ENCODE measurements at places on chromosomes 2 and 18. TPM values are rescaled to one million over a fixed set of nuclear protein-coding genes. Genes with fewer than 3 reads are reported as not detected.

The NEU4 gene
- total RNA-seq: not detected

The FTCDNL1 gene
- total RNA-seq: 1.3 TPM

The TMEM198 gene
- total RNA-seq: 0.79 TPM

The DPYSL5 gene
- total RNA-seq: not detected

GRCh38 chr18:57649556-57650500 lies 28.2 kb upstream of the NARS1 start:
- DNase-seq: no peak

The MC5R gene
- total RNA-seq: 0.57 TPM

DNA sequence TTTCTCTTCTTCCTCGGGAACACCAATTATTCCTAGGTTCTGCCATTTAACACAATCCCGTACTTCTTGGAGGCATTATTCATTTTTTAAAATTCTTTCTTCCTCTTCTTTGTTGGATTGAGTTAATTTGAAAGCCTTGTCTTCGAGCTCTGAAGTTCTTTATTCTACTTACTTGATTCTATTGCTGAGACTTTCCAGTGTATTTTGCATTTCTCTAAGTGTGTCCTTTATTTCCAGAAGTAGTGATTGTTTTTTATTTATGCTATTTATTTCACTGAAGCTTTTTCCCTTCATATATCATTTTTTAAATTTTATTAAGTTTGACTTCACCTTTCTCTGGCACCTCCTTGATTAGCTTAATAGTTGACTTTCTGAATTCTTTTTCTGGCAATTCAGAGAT lies 13.6 kb upstream of the UPP2 start:
- no peak for DNase-seq

The SPP2 gene
- total RNA-seq: not detected

GRCh38 chr2:11616851-11617415 lies 53.1 kb downstream of the NTSR2 start:
- no peak for DNase-seq

GRCh38 chr2:219002395-219003266 lies 9.4 kb upstream of the CRYBA2 start:
- no peak for DNase-seq

The DES gene
- total RNA-seq: 327 TPM

The LAMA1 gene
- 0.08 TPM for total RNA-seq

- no peak for DNase-seq
Measured at GRCh38 chr2:67277450-67277849, 119.7 kb upstream of the ETAA1 start.

DNA sequence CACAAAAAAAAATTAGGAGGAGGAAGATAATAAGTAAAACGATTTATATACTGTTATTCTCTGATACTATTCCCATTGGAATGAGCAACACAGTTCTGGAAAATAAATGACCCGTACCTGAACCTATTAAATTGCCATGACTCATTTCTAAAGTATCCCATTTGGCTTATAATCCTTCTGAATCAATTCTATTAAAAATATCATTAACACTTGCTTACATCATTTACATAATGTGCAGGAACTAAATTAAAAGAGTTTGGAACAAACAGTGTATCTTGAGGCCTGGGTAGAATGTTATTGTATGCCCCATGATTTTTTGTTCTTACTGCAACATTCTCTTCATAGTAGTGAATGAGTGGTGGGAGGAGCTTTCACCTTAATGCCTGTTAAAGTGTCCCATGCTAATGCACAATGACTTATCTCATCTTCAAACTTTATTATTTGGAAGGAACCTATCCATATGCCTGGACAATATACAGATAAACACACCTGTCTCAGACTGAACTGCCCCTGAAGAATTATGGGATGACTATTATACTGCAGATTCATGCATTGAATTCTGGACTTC lies 549.9 kb upstream of the ACVR2A start:
- DNase-seq: no peak

GRCh38 chr2:110868971-110869370 lies 136.6 kb downstream of the ACOXL start:
- DNase-seq: no peak

DNA sequence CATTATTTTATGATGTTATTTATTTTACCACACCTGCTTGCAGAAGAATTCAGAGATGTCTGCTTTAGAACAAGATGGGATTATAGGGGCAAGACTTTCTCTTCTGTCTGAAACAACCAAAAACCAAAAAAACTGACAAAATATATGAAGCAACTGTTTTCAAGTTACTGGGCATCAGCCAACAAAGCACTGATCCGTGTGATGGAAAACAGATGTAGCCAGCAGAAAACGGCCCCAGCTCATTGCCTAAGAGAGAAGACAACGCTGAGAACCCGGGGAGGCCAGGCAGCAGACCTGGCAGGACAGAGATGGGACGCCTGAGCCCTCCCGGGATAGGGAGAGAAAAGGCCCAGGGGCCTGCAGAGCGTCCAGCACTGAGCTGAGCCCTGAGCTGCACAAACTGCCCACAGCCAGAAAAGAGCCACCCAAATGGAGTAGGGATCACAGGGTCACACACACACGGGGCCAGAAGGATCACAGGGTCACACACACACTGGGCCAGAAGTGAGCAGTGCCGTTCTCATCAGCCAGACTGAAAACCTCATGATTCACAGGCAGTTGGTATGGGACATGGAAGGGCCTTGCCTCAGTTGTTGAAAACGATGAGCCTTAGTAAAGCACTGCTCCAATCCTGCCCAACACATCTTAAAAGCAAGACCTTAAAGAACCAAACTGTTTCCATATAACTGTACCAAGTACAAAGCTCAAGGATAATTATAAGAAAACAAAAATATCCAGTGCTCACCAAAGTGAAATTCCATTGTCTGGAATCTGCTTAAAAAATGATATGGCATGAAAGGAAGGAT lies 12.1 kb downstream of the PXDN start:
- no peak for DNase-seq

DNA sequence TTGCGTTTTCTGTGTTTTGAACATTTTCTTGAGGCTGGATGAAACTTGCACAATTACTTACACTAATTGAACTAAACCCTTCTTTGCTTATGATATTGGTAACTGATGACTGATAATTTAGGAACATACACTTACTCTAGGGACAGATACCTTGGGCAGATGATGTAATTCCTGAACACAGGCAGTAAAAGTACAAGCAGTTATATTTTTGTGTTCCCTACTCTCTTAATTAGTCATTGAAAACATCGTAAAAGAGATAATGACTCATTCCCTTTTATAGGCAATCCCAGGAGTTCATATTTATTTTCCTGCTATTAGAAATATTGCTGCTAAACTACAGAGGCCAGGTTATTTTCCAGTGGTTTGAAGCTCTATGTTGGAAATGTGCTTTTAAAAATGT lies 46.4 kb downstream of the CCDC85A start:
- DNase-seq: no peak

GRCh38 chr2:4134551-4135550 lies 431.5 kb downstream of the DCDC2C start:
- DNase-seq: no peak

GRCh38 chr2:174577967-174578589 lies 19.5 kb downstream of the WIPF1 start:
- no peak for DNase-seq

DNA sequence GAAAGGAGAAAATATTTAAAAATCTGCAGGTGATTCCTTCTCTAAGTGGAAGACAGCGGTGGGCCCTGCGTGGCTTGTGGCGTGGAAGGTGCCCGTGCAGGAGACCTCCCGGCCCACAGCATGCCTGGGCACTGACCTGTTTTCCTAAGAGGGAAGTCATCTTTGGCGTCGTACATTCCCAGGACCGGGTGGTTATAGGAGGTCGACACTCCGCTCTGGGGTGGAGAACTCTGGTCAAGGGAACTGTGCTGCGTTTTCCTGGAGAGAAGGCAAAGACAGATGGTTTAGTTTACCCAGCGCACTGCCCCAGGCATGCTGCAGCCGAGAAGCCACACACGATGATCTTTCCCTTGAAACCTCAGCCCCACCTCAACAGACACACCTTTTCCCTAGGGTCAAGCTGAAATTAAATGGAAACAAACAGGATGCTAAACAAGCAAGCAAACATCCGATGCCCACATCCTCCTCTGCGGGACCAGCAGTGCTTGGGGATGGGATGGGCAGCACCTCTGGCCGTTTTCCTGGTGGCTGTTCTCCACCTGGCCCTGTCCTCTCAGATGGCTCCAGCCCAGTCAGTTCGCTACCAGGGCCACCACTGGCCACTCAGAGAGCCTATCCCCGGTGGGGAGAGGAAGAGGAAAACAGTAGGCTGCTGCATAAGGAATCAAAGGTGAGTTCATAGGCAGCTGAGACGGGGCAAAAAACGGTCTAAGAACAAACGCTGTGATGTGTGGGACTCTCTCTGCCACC lies 244.1 kb downstream of the HDAC4 start:
- no peak for DNase-seq

- DNase-seq: no peak
Measured at GRCh38 chr2:121135168-121135853, 149.7 kb downstream of the TFCP2L1 start.

The SERPINB5 gene
- 204 TPM for total RNA-seq

- DNase-seq: no peak
Measured at GRCh38 chr2:68715353-68716041, 19.1 kb upstream of the ARHGAP25 start.

GRCh38 chr2:240741091-240741490 lies 49.4 kb downstream of the AQP12A start:
- DNase-seq: no peak

The C18orf32 gene
- 24.9 TPM for total RNA-seq

DNA sequence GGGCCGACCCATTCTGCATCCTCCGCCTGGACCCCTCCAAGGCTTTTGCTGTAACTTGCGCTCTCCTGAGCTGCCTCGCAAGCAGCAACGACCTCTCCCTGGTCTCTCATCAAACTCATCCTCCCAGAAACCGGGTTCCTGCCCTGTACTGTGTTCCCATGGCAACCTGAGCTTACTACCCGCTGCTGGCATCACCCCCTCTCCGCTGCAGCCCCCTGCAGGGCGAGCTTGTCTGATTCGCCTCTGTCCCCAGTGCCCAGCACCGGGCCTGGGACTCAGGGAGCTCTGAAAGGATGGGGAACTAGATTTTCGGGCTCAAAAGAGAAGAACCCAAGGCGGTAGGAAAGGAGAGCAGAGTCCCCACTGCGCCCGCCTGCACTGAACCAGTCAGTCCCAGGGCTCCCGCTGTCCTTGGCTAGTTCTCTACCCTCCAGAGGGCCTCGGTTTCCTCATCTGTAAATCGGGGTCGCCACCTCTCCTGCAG lies 463 bp downstream of the HS1BP3 start:
- DNase-seq: no peak

The KRTCAP3 gene
- total RNA-seq: 9.8 TPM

DNA sequence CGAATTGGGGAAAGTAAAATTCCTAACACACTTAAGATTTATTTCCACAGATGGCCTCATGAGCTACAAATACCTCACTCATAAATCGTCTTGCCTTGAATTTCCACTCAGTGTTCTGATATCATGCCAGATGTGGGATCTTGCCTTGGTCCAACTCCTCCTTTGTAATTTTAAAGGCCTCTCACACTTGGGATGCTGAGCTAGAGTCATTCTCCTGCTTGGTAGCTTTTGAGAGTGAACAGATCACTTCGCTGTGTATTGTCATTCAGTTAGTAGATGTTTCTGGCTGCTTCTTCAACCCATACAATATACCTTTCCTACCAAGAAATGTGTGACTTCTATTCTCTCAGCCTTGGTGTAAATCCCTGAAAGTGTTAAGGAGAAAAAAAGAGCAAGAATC lies 309.2 kb downstream of the NRXN1 start:
- no peak for DNase-seq

The POTEC gene
- total RNA-seq: not detected

DNA sequence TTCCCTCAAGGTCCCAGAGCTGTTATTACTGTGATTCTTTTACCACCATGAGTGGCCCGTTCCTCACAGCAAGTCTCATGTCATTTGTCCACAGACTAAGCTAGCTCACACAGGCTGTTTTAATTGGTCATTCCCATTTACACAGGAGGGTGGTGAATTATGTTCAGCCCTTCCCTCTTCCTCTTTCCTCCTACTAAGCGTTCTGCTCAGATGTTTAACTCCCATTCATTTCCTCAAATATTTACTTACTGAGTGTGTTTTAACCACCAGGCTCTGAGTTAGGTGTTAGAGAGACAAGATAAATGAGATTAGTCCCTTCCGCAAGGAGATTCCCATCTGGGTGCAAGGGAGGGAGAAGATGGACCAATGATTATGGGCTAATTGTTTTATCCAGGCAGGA lies 403.6 kb upstream of the ACVR2A start:
- no peak for DNase-seq

DNA sequence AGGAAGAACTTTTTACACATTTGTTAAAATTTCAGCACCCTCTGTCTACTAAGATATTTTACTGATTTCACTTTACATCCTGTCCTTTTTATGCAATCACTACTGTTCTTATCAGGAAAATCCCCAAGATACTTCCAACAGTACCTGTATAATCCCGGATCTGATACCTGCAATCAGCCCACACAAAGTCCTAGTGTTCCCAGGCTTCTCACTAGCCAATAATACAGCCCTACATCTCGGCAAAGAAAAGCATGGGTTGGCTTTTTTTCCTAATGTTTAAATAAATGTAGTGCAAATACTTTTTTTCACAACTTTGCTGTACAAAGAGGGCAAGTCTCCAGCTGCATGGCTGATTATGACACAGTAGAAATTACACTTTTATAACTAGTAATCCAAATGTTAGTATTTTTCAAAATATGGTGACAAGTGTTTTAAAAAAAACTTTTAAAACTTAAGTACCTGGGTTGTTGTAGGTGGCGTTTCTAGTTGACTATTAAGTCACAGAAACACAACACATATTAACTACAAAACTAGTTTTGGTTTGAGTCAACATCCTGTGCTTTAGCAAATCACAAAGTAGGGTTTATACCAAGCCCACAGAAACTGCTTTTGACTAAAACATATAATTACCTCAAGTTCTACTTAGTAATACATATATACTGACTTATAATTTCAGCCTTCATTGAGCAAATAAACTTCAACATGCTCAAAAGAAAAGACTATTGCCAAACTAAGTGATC lies 19.5 kb downstream of the CNOT11 start:
- DNase-seq: no peak

DNA sequence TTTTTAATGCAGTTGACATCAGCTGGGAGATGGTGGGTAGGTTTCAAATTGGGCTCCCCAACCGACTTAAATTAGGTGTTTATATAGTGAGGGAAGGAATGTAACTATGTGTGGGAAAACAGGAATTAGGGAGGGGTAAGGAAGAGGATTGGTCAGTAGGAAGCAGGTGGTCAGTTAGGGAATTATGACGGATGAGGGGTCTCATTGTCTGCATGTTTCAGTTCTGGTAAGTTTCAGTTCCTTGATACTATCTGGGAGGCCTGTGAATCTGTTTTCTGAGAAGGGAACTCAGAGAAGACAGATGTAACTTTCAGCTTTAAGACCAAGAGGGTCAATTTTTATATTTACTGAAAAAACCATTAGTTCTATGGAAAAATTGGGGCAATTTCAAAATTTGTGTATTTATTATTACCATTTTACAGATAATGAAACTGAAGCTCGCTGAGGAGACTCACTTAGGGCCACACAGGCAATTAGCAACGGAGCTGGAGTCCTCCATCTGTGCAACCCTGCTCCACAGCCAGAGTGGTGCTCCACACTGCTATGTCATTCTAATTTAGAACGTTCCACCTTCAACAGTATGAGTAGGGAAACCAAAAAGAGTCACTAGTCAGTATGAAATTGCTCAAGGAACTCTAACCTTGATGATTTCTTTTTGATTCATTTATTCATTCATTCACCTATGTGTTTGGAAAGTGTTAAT lies 36.0 kb upstream of the CCDC195 start:
- no peak for DNase-seq

The ARHGEF4 gene
- total RNA-seq: 68.9 TPM

Measured in esophagus squamous epithelium (tissue), 5 donors.